ENCODE measurements at places on chromosomes 2 and 18.

DNA sequence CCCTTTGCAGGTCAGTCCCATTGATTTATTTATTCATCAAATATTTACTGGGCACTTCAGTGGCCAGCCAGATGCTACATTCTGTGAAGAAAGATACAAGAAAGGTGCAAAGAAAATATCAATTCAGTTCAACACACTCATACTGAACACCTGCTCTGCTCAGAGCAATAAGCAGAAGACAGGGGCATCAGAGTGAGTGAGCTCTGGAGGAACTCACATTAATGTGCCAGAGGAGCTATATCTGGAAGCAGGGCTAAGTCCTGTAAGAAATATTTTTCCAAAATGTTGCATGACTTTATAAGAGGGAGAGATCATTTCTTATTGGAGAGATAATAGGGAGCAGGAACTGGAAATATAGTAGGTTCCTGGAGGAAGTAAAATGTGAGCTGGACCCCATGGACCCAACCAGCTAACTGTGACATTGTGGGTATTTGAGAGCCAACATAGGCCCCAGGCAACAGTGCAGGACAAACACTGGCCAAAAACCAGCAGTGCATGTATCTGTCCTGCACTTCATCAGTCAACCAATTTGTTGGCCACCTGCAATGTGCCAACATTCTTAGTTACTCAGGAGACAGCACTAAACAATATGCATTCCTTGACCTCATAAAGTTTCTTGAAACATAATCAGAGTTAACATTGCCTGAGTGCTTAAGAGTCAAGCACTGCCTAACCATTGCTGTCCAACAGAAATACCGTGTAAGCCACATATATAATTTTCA lies 102.7 kb upstream of the PTPRM start:
- no peak for DNase-seq

GRCh38 chr2:239250216-239251081 lies 150.4 kb downstream of the HDAC4 start:
- no peak for DNase-seq

- no peak for DNase-seq
These were observed 260.5 kb downstream of the TNS1 start for GRCh38 chr2:217742276-217742675.

DNA sequence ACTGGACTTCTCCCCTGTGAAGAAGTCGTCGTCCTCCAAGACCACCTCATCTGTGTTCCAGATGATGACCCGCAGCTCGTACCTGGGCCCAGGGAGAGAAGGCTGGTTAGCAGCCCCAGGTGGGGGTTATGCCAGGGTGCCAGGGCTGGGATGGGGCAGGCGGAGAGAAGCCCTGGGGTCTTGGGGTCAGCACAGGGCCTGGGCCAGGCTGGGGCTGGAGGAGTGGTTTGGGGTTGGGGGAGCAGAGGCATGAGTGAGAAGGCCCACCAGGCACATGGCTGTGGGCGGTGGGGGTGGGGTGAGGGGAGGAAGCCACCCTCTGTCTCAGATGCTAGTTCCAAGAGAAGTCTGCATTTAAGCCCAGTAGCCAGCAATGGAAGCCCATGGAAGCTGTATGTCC lies 15.8 kb downstream of the OTOF start:
- no peak for DNase-seq

DNA sequence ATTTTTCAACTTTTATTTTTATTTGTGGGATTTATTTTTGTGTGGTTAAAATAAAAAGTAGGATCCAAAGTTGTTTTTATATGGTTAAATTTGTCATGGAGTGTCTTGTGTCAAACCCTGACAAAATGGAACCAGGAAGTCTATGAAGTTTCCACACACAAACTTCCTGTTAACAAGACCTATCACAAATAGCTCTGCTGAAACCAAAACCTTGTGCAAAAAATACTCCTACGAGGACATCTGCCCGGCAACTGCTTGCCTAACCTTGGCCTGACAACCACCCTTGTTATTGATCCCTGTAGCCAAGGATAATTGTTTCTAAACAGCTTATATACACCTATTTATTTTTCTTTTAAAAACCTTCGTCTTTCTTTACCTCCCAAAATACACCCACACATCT lies 389.6 kb downstream of the TRIB2 start:
- no peak for DNase-seq

- no peak for DNase-seq
These were observed 756.6 kb downstream of the RNF144A start for GRCh38 chr2:7673853-7674252.

- peak; percentile 26 for DNase-seq
These were observed 21.2 kb upstream of the EPAS1 start for GRCh38 chr2:46275995-46276394.

DNA sequence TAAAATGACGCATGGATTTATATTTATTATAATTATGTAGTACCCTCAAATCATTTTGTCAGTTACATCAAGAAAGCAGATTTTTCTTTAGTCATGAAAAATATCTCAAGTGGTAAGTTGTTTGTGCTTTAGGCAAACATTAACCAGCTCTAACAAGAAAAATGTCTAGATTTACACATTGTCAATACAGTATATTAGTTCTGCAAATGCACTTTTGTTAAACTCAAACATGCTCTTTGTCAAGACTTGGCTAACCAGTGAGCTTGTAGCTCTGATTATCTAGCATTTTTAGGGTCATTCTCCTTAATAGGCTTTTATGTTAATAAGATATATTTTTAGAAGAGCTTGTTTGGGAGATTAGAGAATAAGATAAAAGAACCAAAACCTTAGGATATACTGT lies 32.7 kb downstream of the SCRN3 start:
- no peak for DNase-seq

GRCh38 chr18:64116571-64117175 lies 32.2 kb downstream of the LINC00305 start:
- no peak for DNase-seq

GRCh38 chr2:189393440-189394111 lies 47.7 kb upstream of the WDR75 start:
- DNase-seq = no peak

- no peak for DNase-seq
These were observed 282.2 kb upstream of the ATP5MC3 start for GRCh38 chr2:175463589-175464310.

DNA sequence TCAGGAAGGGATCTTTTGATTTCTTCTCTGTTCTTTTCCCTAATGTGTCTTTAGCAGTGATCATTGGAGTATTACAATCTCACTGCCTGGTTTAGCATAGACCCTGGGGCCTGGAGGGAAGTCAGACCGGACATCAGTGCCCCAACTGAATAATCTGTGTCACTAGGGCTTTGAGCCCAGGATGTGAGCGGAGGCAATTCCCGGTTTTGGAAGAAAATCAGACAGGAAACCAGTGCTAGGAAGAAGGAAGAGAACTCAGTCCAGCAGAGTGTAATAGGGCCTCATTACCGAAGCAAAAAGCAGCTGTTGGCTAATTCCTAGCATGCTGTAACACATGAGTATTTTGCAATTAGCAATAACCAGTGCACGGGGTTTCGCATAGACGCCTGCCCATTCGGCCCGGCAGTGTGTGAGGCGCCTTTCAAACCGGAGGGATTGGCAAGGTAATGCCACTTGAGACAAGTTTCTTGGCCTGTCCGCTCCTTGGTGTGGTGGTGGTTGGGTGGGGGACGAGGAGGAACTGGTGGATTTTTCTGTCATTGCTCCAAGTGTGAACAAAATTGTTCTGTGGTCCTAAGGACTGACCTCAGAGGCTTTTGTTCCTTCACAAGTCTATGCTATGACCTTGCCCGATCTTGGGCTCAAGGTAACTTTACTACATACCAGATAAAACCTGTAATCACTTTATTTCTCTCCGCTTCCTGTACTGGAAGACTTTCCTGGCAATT lies 2.8 kb downstream of the FOSL2 start:
- no peak for DNase-seq

DNA sequence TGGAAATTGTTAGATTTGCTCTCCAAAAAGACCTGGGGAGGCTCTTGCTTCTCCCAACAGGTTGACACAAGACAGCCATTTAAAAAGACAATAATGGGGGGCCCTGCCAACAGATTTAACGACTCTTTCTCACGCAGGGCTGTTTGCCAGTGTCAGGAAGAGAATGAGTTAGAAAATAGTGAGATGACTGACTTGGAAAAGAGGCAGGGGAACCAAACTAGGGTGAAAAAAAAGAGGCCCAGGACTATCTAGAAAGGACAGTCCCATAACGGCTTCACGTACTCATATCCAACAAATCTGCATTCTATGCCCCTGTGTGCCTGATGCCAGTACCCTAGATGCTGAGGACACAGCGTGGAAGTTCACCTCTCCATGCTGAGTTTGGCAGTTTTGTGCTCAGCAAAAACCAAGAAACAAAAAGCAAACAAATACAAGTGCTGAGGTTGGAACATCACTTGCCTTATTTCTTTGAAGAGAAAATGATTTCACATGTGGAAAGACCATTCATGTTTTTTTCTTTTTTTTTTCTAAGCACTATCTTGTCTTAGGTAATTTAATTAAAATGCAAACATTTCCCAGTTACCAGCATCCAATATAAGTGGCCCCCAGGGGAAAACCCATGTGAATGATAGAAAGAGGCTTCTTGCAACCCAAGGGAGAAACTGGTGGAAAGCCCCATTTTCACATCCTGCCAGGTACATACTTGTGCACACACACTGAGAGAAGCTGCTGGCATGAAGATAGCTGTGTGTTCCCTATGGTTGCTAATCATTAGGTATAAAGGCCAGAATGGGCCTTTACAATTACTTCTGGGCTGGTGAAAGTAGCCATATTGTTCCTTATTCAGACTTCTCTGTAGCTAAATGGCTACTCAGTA lies 10.6 kb upstream of the WIPF1 start:
- DNase-seq = peak; percentile 28

- no peak for DNase-seq
These were observed 116.6 kb downstream of the GLI2 start for GRCh38 chr2:120852200-120852815.

- DNase-seq = no peak
These were observed 90.1 kb downstream of the DOK6 start for GRCh38 chr18:69490813-69491212.

DNA sequence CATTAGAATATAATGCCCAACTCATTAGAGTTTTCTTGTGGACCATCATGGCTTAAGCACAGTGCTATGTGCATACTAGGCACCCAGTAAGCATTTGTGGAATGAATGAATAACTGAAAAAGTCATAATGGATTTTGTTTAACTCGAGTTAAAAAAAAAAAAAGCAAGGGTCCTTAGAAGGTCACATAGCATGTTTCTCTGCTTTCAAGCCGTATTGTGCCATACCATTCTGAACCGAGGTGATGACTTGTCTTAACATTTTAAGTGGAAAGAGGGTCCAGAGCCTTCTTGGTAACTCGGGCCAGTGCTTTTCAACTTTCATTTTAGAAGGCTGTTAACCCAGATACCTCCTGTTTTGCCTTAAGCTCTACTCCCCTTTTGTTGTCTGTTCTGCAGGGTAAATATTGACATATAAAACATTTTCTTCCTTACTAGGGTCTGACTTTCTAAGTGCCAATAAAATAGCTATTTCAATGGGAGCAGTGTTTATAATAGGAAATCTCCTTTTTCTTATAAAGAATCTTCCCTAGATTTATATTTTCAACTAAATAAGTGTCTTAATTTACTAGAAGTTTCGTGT lies 787 bp upstream of the ADGRF3 start:
- no peak for DNase-seq

GRCh38 chr2:103435010-103435409 lies 673.2 kb downstream of the TMEM182 start:
- DNase-seq = no peak

DNA sequence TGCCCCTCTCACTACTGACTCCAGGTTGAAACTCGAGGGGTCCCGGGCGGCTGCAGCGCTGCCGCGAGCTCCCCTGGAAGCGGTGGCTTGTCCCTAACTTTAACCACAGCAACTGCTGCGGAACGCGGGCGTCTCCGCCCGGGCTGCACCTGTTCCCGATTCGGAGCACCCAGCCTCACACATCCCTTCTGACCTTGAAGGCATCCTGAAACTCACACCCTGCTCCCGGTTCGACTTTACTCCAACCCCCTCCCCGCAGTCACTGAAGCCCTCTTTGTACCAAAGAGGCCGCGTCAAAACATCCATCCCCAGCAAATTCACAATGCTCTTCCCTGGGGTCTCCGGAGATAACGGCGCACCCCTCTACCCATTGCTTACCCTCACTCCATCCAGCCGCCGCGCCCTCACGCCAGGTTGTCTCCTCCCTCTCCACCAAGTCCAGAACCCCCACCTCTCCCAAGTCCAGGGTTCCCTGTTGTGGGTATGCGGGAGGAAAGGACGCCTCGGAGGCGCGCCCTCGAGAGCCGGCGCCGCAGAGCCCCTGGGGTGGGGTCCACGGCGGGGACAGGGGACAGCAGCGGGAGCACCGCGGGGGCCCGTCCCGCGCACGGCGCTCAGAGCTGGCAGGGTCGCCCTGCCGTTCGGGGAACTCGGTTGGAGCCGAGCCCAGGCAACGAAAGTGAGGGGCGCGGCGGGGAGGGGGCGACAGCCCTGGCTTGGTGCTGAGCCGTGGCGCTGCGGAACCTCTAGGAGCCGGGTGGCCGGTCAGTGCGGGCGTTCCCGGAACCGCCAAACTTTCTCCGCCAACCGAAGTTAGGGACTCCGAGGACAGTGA lies 934 bp downstream of the MYO5B start:
- no peak for DNase-seq

DNA sequence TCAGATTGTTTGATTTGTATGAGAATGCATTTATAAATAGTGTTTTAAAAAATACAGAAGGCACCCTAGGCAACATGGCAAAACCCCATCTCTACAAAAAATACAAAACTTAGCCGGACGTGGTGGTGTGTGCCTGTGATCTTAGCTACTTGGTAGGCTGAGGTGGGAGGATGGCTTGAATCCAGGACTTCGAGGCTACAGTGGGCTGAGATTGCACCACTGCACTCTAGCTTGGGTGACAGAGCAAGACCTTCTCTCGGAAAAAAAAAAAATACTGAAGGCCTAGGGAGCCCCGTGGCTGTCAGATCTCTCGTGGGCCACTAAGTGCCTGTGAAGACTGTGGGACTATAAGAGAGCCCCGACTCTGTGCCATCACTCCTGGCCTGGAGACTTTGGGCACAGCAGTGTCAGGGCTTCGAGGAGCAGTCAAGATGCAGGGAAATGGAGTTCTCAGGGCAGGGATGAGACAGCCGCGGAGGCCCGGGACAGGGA lies 40.5 kb downstream of the MYO7B start:
- no peak for DNase-seq

- DNase-seq = no peak
These were observed 67.3 kb upstream of the CSRNP3 start for GRCh38 chr2:165402162-165402561.

DNA sequence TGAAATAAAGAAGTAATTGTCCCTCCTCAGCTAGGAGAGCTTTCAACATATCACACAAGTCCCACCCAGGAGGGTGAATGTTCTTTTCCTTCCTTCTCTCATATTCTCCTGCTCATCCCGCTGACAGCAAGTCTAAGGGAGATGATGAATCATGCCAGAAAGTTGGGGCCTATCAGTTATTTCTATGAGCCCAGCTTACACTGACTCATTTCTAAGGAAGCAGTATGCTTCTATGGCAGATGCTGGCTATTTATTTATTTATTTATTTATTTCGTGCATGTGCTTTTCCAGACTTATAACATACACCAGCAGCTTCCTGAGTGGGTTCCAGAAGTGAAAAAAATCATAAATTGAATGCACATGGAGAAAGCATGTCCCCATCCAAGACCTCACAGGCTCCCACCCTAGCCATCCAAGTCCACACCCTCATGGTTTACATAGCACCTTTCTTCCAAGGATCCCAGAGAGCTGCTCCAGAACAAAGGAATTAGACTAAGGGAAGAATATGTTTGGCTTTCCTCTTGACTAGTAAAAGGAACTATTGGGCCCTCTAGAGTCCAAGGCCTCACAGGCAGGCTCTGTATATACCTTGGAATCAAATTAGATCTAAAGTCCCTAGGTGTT lies 1074.2 kb upstream of the ZEB2 start:
- no peak for DNase-seq

All from CD4-positive, alpha-beta T cell treated with Interleukin-6 for 4 hours (primary cell).